ENCODE measurements at places on chromosomes 1 and 21.

DNA sequence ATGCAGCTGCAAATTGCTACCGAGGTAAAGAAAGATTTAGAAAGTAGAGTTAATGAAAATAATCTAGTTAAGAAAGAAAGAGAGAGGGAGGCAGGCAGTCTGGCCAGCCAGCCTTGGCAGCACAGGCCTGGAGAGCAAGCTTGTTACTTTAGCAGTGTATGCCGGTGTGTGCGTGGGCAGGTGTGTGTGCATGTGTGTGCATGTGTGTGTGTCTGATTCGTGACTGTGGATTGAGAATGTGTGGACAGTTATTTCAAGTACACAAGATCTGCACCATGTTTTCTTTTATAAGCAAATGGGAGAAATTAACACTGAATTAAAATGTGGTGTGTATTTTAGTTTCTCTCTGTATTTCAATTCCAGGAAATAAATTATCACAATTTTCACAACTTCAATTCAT is 211.6 kb downstream of the DSCAM start:
- no peak for DNase-seq

- DNase-seq, result no peak
Observed at GRCh38 chr1:86491171-86491950, 22.6 kb downstream of the CLCA1 start.

GRCh38 chr1:234926559-234927311 is 201.9 kb downstream of the TOMM20 start:
- no peak for DNase-seq

DNA sequence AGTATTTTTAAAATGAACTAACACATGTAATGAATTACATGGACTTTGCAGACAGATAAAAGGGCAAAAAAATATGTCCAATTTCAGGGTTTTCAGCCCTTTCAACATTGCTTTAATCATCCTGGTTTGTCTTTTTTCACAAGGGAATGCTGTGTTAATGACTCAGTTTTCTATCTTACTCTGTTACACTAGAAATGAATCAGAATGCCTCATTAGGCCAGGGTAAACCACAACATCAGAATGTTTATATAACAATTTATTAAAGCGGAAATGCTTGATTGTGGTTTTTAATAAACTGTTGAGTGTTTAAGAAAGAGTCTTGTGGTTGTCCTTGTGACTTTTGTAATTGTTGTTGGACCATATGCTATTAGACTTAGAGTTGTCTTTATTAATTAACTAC is 13.5 kb downstream of the GORAB start:
- no peak for DNase-seq

DNA sequence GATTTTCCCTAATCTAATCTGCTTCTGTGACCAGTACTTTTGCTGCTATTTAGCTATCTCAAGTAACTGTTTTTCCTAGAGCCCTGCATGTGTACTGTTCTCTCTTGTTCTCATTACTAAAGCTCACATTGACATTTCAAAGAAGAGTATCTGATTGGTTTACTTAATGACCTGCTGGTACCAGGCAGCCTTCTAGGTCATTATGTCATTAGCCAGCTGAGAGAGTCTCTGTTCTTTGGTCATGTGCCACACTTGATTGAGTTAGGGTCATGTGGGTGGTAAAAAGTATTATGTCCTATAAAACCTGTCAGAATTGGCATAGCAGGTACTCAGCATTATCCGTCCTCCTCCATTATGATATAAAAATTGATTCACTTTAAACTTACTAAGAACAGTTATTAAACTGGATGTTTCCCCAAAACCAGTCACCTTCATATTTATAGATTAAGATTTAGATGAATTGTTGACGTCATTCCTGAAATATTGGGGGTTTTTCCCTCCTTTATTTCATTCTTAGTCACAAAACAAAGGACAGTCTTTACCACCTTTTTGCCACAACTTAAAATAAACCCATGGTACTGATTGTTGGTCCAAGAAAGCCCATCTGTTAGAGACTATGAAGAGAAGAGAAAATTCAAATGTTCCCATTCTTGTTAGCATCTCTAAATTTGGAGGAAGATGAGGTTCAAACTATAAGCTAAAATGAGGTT is 22.2 kb downstream of the FNDC5 start:
- DNase-seq, result no peak

DNA sequence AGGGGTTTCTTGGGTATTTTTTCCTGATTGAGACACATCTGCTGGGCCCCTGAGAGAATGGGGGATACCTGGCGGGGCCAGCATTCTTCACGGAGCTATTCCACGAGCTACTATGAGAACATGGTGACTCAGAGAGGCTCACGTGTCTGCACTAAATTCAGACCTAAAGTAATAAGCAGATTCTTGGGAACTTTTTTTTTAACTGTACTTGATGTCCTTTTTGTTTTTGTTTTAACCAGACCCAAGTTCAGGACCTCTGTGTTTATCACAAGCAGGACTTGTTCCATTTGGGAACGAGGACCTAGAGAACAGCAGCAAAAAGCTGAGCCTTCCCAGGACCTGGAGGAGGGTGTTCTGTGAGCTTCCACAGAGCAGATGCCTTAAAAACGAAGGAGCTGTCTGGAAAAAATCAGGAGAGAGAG is 44.0 kb downstream of the EVA1C start:
- no peak for DNase-seq

- no peak for DNase-seq
Observed at GRCh38 chr1:185880779-185881333, 146.7 kb downstream of the HMCN1 start.

DNA sequence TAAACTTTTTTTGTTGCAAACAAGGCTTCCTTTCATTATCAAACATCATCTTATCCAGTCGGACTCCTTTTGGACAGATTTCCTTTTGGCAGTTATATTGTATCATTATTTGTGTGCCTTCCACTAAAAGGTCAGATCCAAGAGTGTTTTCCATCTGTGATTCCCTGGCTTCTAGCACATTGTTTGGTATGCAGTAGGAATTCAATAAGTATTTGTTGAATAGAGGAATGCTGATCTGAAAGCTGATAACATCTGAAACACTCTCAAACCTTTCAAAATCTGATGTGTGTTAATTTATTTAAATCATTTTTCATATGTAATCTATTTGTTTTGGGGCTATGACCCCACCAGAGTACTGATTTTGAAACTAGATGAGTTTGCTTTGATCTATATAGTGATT is 39.0 kb downstream of the NDC1 start:
- DNase-seq, result no peak

DNA sequence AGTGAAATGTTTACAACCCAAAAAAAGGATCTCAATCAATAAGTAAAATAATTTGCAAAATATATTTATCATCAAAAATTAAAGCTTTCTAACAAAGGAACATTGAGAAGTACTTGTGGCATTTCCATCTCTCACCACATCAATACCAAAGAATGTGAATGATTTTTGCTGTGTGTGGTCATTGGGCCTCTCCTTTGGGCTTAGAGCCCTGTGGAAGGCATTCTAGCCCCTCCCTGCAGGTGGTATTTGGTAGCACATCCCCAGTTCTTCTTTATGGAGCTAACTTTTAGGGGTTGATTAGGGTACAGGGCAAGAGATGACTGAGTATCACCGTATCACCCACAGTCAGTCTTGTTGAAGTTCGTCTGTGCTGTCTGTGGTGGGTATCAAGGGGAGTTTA is 294.1 kb upstream of the SGIP1 start:
- no peak for DNase-seq

DNA sequence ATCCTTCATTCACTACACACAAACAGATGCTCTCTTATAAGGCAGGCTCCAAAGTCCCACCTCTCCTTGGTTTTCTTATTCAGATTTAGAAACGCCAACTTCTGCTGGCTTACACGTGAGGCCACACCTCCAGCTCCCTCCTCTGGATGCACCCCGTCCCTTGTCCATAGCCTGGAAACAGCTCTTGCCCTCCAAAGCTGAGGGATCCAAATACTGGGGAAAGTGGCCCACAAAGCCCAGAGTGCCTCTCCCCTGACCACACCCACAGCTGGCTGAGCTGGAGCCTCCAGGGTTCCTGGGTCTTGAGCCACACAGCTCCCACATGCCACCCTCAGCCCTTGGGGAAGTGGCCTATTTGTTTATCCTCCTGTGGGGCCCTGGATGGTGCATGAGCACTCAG is 4.5 kb downstream of the LAD1 start:
- DNase-seq, result no peak

DNA sequence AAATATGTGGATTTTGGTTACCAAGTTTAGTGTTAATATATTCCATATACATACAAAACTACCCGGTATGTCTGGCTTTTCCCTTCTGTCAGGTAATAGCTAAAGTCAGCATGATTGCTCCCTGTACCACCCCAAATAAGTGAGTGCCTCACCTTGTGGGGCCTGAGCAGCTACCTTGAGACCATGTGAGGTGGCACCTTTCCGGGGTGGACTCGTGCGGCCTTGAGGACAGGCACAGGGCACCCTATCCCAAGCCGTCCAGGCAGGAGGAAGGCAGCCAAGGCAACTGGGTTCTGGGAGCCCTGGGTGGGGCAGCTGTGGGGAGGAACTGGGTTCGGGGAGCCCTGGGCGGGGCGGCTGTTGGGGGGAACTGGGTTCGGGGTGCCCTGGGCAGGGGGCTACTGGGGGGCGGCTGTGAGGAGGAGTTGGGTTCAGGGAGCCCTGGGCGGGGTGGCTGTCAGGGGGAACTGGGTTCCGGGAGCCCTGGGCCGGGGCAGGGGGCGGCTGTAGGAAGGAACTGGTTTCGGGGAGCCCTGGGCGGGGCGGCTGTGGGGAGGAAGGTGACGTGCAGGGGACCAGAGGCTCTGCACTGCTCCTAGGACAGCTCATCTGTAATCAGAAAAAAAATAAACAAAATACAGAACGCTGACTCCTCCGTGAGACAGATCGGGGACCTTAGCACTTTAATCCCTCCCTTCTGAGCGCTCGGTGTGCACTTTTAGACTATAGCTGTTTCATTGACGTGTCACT is 63.3 kb downstream of the POFUT2 start:
- no peak for DNase-seq

DNA sequence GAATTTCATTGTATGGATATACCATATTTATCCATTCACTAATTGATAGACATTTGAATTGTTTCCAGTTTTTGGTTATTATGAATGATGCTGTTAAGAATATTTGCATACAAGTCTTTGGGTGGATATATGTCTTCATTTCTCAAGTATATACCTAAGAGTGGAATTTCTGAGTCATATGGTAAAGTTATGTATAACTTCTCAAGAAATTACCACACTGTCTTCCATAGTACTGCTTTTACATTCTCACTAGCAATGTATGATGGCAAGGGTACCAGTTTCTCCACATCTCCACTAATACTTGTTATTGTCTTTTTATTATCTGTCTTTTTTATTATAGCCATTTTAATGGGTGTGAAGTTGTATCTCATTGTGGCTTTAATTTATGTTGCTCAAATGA is 74.6 kb upstream of the TENT5C start:
- DNase-seq, result no peak

DNA sequence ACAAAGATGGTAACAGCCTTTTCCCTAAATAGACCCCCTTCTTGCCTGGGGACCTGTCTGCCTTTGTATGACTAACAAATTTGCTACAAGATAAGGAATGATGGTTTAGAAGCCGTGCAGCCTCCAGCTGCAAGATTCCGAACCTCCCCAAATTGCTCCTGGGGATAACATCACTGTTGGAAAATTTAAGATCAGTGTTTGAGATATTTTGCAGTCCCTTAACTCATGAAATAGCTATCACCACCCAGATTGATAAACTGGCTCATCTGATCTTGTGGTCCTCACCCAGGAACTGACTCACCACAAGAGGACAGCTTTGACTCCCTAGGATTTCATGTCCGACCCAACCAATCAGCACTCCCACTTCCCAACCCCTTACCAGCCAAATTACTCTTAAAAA is 254.7 kb downstream of the USH2A start:
- no peak for DNase-seq
